ENCODE measurements at places on chromosomes 2 and 18.

DNA sequence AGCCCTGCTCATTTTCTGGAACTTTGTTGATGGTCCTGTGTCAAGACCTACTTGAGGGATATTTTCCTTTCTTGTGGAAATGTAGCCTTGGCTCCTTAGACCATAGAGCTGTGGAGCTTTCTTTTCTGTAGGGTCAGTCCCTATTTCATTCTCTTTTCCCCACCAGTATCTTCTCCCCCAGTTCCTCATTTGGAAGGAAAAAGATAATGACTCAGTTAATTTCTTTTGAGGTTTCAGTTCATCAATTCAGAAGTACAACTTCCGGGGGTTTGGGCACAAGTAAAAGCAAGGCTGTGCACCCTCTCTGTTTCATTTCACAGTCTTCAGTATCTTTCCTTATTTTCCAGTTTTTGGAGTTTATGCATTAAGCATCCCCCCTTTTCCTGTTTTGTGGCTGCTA is 70.7 kb downstream of the CDC42EP3 start:
- DNase-seq, result no peak

- DNase-seq, result no peak
Measured at GRCh38 chr2:227186751-227187150, 22.3 kb downstream of the COL4A3 start.

DNA sequence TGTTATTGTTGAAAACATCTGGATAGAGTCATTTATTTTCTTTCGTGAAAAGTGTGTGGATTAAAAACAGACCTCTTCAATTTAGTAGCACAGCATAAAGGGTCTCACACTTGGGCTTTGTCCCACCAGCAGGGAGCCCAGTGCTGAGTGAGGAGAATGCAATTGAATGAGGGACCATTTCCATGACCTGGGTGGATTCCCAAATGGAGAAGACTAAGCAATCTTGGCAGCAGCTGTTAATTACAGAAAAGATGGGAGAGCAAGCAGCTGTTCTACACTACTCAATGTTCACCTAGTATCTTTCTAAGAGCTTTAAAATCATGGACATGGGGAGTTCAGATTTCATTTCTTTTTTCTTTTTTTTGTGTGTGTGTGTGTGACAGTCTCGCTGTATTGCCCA is 121.8 kb upstream of the FN1 start:
- no peak for DNase-seq

DNA sequence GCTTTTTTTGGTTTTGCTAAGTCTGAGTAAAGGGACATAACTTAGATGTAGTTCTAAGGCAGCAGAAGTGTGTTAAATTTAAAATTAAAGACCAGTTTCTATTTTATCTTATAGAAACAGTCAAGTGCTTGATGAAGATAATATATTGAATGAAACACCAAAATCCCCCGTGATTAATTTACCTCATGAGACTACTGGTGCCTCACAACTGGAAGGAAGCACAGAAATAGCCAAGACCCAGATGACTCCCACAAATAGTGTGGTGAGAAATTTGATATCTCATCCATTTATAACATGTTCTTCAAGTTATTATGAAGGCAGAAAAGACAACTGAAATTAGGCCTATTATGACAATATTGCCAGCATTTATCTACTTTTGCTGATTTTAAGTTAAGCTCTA is 45.6 kb downstream of the APLF start:
- DNase-seq, result no peak

GRCh38 chr2:105790461-105791149 is 45.9 kb downstream of the NCK2 start:
- DNase-seq, result no peak

GRCh38 chr2:129762386-129763189 is 216.9 kb upstream of the RAB6C start:
- DNase-seq, result no peak

DNA sequence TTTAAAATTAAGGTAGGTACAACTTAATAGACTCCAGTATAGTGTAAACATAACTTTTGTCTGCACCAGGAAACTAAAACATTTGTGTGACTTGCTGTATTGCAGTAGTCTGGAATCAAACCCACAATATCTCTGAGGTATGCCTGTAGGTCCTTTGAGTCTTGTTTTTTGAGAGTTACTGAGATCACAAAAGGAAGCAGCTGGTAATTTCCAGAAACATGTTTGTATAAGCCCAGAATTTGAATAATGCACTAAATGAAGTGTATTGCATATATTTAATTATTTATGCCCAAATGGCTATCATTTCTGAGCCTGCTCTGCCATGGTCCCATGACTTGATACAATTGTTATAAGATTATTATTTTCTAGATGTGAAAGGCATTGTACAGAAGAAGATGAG is 143.3 kb upstream of the LYPD6 start:
- no peak for DNase-seq
